ENCODE measurements at places on chromosomes 6 and 20.

- no peak for DNase-seq
Measured at GRCh38 chr6:14038467-14039437, 78.8 kb upstream of the CD83 start.

DNA sequence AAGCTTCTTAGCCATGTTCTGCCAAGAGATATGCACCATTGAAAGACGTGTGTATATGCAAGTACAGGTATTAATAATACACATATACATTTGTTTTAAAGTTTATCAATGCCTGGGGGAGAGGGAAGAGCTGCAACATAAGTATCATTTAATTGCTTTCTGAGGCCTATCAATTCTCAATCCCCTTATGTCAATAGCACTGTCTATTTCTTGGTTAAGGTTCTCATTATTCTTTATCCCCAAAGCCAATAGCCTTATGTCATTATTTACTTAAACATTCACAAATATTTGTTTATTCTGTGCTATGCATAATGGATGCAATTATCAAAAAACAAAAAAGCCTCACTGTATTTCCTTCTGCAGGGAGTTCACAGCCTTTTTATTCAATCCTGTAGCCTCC is 350.3 kb upstream of the KCNQ5 start:
- no peak for DNase-seq

DNA sequence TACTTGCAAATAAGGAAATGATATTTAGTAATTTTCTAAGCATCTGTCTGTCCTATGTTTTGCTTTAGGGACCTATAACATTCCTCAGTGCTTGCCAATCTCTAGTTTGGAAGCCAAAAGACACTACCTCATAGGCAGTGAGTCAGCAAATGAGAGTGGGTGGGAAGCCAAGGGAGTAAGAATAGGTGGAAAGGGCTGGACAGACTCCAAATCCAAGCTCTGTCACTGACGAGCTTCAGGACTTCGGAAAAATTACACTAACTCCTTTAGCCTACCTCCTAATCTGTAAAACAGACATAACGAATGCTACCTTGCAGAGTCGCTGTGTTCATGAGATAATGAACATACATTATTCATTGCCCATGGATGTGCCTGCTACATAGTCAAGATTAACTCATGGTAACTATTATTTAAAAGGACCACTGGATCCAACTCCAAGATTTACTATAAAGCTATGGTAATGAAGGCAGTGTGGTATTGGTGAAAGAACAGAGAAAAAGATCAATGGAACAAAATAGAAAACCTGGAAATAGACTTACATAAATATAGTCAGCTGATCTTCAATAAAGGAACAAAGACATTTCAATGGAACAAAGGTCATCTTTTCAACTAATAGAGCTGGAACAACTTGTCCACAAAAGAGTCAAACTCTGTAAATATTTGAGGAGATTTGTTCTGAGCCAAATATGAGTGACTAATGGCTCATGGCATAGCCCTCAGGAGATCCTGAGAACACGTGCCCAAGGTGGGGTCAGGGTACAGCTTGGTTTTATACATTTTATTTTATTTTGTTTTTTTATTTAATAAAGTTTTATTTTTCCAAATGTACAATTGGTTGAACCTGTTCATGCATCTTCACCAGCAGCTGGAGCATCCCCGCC is 64.1 kb downstream of the FAM50B start:
- no peak for DNase-seq

DNA sequence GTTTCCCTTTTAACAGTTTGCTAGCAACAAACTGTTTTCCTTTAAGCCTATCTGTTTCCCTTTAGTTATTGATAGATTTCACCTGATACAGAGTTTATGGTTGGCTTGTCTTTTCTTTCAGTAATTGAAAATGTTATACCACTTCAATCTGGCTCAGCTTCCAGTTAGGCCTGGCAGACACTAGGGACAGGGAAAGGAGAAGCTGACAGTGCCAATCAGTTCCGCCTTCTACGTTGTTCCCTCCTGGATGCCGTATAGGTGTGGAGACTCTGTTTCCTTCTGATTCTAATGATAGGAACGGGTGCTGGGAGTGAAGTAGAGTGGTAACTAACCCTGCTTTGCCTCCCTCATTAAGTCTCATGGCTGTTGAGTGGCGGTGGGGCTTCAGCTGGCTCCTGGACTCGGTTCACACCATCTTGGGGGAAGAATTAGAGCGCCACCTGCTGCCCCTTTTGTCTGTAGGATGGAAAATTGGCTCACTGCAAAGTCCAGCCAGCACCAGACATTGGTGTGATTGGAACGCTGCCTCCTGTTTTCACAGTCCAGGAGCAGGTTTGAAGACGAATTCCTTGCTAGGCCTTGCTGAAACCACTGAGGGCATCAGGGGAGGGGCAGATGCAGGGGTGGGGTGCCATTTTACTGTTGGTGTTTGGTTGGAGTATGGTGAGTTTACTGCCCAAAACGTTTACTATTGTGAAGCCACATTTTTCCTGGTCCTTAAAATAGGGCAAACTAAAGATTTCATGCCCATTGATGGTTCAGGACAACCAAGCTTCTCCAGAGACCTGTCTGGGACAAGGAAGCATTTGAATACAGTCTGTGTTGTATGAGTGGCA is 1729.5 kb downstream of the GRIK2 start:
- no peak for DNase-seq

DNA sequence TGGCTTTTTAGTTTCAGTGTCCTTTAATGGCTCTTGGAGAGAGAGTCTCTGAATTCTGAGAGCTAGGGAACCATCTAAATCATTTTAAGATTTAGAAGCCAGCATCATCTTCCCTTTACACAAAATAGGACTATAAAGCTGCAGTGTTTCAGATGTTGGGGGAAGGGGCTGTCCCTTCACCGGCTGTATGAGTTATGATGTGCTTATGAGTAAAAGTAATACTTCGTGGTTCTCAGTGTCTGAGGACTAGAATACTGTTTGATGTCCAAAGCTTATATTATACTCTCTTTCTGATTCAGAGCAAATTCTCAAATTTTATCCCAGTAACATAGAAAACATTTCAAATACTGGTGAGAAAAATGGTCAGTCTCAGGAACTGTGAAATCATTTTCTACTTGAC is 63.5 kb upstream of the FAM8A1 start:
- no peak for DNase-seq

DNA sequence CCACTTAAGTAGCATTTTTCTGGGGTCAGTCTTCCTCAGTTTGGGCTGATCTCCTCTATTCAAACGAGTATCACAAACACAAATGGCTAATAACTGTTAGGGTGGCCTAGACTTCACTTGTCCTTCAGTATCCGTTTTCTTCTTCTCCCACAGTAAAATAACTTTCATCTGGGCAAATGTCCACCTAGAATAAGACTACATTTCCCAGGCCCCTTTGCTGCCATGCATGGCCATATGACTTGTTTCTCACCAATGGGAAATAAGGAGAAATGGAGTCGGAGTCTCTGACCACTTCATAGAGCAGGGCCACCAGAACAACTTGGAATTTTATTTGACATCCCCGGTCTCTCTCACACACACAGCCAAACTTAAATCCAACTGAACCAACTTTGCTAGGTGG is 51.4 kb downstream of the SULF2 start:
- no peak for DNase-seq

- DNase-seq = no peak
Measured at GRCh38 chr20:54212871-54213270, 5.0 kb downstream of the PFDN4 start.

- DNase-seq = no peak
Measured at GRCh38 chr6:135481783-135482369, 15.7 kb downstream of the AHI1 start.

- no peak for DNase-seq
Measured at GRCh38 chr6:115001731-115002350, 659.0 kb upstream of the HS3ST5 start.

DNA sequence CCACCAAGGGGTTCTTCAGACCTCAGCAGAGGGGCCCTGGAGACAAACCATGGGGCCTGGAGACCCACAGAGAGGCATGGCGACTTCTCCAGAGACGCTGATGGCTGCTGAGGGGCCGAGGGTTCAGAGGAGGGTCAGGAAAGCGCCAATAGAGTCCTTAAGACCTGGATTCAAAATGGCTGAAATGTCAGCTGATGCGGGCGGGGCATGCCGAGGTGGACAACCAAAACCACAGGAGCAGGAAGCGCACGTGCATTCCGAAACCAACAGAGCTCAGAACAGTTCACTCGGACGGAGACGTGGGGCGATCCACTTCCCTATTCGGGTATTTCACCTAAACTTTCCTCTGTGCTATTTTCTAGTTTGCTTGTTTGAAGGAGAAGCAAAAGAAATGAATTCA is 99.9 kb upstream of the RIN2 start:
- DNase-seq = no peak

DNA sequence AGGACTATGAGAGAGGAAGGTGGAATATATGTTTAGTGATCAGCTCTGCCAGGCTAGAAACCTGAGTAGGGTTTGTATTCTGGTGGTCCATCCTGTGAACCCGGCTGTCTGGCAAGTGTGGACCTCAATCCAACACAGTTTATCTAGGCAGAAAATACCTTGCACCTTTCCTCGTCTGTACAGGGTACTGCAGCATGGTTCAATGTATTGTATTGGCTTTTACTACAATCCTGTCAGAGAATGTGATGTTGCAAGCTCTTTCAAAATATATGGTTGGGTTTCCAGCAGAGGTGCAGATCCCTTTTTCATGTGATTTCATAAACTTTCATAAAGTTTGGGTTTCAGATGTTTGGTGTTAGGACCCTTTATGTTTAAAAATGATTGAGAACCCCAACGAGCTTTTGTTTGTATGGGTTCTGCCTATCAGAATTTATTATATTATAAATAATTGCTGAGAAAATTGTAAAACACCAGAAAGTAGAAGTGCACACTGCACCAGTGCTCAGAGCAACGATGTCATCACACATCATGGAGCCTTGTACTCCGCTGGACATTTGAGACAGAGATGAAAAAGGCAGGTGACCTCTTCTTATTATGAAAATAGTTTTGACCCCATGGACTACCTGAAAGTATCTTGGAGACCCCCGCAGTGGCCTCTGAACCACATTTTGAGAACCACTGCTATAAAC is 106.6 kb downstream of the RTN4IP1 start:
- DNase-seq = no peak

DNA sequence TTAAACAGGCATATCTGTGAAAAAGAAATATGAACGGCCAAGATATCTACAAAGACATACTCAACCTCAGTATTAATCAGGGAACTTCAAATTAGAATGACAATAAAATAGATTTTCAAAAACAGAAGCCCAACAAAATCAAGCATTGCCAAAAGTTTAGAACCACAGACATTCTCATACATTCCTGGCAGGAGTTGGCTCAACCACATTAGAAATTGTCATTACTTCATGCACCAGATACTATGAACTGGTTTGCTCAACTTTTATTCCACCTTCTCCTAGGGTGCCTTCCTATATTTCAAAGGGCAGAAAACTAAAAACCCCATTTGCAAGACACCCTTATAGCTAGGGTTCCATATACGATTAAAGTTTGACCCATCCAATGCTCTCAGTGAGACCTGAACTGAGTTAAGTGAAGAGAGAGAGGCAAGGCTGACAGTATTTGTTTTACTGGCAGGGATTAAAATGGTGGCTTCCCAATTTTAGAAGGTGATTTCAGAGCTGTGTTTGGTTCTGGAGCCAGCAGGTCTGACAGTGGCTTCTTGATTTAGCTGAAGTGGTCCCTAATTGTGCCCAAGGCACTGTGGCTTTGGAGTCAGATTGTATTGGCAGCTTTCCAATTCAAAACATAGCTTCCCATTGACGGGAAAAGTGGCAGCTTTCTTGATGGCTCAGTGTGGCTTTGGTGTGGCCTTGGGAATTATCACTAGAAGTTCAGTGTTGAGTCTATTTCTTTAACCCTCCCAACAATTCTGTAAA is 77.1 kb upstream of the CDYL start:
- no peak for DNase-seq

GRCh38 chr6:8743170-8743745 is 307.9 kb upstream of the SLC35B3 start:
- no peak for DNase-seq

DNA sequence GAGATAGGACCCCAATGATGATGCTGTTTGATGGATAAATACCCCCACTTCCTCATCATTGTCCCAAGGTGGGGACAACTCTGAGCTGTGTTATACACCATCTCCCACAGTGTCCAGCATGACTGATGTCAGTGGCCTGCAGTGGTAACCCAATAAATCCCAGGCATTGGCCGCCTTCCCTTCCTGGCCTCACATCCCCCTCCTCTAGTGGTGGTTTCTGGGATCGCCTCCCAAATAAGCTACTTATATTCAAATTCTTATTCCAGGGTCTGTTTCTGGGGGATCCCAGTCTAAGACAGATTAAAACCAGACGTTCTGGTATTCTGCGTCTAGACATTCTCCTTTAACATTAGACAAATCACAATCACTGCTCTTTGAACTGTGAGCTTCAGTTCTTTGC is 90.6 kb downstream of the SCP2D1 start:
- no peak for DNase-seq

DNA sequence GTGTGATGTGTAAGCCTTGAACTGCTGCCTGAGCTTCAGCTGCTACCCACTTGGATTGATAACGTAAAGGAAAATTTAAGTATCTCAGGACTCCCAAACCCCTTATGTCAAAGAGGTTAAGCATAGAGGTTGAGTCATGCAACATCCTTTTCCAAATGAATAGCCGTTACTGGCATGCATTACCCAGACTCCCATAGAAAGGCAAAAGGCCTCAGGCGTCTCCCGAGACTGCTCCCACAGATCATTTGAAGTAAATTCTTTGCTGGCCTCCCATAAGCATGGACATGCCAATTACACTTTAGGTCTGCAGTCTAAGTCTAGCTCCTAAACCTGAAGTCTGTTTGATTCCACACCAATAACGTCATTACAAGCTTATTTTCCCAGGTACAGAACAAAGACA is 14.7 kb downstream of the IPCEF1 start:
- no peak for DNase-seq

DNA sequence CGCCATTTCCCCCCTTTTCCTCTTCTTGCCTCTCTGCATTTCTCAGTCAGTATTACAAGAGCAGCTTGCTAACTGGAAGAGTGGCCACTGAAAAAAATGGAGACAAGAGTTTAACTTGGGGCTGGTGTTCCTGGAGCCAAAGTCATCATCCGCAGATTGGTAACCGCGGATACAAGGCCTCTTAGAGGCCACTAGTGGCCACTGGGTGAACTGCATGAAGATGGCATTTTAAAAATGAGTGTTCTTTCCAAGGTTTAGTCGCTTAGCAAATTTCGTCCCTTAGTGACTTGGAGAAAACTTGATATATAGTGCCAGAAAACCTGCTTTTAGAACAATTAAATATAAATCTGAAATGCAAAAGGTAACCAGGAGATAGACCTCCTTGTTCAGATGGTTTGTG is 4.8 kb downstream of the F13A1 start:
- DNase-seq = peak; percentile 15

GRCh38 chr20:7159903-7160302 is 392.4 kb downstream of the BMP2 start:
- DNase-seq = no peak

- DNase-seq = no peak
Measured at GRCh38 chr6:41717392-41717736, 18.0 kb downstream of the TFEB start.

DNA sequence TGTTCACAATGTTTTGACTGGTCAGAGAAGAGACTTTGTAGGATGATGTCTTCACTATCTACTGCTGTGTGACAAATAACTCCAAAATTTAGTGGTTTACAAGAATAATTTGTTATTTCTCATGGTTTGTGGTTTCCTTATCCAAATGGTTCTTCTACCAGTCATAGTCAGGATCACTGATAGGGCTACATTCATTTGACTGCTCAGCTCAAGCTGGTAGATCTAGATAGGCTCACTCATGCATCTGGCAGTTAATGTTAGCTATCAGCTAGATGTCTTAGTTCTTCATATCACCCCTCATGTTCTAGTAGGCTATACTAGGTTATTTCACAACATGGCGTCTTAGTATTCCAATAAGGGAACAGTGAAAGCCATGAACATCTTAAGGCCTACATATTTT is 131.0 kb downstream of the ID4 start:
- no peak for DNase-seq
